ENCODE measurements at places on chromosomes 6 and 20.

GRCh38 chr6:97040355-97040860 is 115.9 kb downstream of the KLHL32 start:
- no peak for DNase-seq

GRCh38 chr6:116507324-116507723 is 4.1 kb upstream of the CALHM5 start:
- no peak for DNase-seq

- DNase-seq = peak; percentile 78
Observed at GRCh38 chr6:114432400-114432799, 89.6 kb upstream of the HS3ST5 start.

- no peak for DNase-seq
Observed at GRCh38 chr6:122649701-122650100, 39.5 kb downstream of the PKIB start.

DNA sequence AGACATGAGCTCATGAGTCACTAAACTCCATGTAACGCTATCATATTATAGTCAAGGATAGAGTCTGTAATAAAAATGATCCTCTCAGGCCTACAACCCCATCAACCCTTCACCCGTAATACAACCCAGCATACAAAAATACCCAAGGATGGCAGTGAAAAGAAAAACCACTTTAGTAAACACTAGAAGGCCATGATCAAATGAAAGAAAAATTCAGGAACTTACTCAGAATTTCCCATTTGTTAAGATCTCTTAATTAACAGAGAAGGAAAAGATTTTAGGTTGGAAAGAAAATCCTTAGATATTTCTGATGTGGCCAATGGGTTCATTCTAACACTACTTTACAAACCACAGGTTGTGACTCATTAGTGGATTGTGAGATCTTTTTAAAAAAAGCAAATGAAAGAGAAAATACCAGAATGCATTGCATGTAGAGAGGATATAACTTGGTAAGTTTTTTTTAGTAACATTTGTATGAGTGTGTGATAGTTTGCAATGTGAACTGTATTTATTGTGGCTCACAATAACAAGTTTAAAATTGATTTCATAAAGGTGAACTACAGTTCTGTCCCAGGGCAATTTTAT is 8.0 kb upstream of the UBE2J1 start:
- DNase-seq = no peak

GRCh38 chr6:112690497-112691202 is 343.5 kb downstream of the RFPL4B start:
- DNase-seq = peak; percentile 74

GRCh38 chr6:124493259-124493658 is 469.0 kb upstream of the RNF217 start:
- no peak for DNase-seq

DNA sequence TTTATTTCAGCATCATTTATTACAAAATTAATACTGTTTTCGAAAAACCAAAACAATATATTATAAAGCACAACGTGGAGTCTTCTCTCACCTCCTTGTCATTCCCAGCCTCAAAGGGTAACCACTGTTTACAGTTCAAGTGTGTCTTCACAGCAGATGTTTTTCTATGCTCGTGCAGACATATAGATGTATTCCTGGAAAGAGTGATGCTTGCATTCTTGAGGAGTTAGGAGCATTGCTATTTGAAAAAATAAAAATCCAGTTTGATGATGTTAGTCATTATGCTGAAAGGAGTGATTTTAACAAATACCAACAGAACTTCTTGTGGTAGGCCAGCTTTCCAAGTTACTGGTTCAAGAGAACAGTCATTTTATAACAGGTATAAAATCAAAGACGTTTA is 234.9 kb downstream of the BCKDHB start:
- peak; percentile 48 for DNase-seq

- no peak for DNase-seq
Observed at GRCh38 chr20:63572788-63573646, 1.0 kb downstream of the HELZ2 start.

DNA sequence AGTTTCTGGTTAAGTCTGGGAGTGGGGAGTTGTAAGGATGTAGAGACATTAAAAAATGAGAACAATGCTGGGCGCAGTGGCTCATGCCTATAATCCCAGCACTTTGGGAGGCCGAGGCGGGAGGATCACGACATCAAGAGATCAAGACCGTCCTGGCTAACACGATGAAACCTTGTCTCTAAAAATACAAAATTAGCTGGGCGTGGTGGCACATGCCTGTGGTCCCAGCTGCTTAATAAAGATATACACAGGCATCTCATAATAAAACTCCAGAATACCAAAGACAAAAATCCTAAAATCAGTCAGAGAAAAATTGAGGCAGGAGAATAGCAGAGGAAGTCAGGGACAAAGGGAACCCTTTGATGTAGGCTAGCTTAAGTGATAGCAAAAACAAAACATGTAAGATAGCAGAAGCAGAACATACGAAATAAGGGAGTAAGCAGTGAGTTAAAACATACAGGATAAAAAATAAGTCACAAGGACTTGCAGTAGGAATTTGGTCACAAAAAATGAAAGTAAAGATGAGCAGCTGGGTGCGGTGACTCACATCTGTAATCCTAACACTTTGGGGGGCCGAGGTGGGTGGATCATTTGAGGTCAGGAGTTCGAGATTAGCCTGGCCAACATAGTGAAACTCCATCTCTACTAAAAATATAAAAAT is 23.6 kb downstream of the DDX43 start:
- DNase-seq = no peak

GRCh38 chr6:20366082-20366830 is 35.4 kb upstream of the E2F3 start:
- peak; percentile 12 for DNase-seq

GRCh38 chr6:119479860-119480655 is 130.5 kb upstream of the MAN1A1 start:
- DNase-seq = no peak

DNA sequence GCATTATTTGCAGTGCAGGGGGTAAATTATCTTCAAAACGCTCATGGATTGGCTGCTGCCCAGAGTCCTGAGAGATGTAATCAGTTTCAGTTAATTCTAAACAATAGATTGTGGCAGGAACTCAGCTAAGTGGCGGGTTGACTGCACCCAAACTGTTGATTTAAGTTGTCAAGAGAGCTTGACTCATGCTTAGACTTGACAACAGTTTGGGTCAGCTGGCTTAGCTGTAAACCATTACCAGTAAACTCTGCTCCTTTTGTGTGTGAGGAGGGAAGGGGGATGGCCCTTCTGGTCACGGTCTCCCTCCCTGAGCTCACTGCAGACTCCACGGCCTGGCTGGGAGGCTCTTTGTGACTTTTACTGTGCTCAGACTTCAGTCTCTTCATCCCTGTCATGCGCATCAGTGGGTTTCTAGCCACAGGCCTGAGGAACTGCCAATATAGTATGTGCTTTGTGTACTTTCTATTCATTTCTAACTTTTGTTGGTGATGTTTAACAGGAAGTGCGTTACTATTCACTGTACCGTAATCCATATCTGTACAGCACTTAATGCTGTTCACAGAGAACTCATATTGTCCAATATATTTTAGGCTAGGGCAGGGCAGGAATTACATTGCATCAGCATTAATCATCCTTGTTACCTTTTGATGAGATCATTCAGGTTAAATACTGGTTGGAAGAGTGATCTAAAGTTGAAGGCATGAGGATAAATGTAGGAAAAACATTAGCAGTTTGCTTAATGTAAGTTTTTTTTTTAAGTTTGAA is 488.3 kb downstream of the CDKAL1 start:
- DNase-seq = peak; percentile 68

- DNase-seq = no peak
Observed at GRCh38 chr6:169627736-169628607, 73.9 kb downstream of the WDR27 start.

DNA sequence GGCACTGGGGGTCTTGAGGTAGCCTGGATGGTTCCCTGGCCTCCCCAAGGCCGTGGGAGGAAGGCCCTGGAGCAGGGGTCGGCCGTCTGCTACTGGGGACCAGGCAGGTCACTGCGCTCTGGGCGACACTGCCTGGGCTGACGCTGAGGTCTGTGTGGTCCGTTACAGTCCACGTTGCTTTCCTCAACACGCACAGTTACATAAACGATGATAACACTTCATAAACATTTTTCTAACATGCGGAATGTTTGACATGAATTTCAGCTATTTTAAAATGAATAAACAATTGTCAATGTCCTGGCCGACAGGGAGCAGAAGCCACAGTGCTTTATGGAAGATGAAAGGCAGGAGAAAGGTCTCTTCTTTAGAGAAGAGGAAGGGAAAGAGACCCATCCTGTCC is 10.2 kb upstream of the RBBP8NL start:
- no peak for DNase-seq

- no peak for DNase-seq
Observed at GRCh38 chr6:168485818-168486217, 44.8 kb downstream of the SMOC2 start.

DNA sequence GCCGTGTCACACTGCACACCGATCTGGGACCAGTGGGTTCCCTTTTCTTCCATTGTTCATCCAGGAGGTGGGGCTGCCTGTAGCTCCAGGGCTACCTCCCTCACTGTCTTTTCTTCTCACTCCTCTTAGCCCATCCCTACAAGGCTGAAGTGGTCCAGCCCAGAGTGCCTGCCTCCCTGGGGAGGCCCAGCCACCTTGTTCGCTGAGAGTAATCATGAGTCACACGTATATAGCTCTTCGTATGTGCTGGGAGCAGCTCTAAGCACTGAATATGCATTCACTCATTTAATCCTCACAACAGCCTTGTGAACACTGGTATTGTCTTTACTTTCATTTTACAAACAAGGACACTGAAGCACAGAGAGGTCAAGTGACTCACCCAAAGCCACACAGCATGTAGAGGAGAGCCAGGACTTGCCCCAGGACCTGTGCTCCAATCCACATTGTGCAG is 14.7 kb upstream of the CCDC167 start:
- DNase-seq = no peak

- peak; percentile 80 for DNase-seq
Observed at GRCh38 chr6:43076464-43077332, 584 bp downstream of the PTK7 start.

- DNase-seq = peak; percentile 91
Observed at GRCh38 chr20:58892141-58892931, 39.8 kb downstream of the GNAS start.

Measured in eye (tissue), 1 donor.